ENCODE measurements at places on chromosomes 5 and 9. TPM values are rescaled to one million over a fixed set of nuclear protein-coding genes. Genes with fewer than 3 reads are reported as not detected.

Gene ADGRD2
- not detected for total RNA-seq

Gene MPDZ
- total RNA-seq = 40.2 TPM

Gene ANKRD34B
- total RNA-seq = under 0.01 TPM

Gene OTP
- not detected for total RNA-seq

All from skeletal muscle tissue (tissue), 5 donors.